Putamen (tissue), 1 donor: ENCODE measurements at places on chromosomes 1 and 21.

DNA sequence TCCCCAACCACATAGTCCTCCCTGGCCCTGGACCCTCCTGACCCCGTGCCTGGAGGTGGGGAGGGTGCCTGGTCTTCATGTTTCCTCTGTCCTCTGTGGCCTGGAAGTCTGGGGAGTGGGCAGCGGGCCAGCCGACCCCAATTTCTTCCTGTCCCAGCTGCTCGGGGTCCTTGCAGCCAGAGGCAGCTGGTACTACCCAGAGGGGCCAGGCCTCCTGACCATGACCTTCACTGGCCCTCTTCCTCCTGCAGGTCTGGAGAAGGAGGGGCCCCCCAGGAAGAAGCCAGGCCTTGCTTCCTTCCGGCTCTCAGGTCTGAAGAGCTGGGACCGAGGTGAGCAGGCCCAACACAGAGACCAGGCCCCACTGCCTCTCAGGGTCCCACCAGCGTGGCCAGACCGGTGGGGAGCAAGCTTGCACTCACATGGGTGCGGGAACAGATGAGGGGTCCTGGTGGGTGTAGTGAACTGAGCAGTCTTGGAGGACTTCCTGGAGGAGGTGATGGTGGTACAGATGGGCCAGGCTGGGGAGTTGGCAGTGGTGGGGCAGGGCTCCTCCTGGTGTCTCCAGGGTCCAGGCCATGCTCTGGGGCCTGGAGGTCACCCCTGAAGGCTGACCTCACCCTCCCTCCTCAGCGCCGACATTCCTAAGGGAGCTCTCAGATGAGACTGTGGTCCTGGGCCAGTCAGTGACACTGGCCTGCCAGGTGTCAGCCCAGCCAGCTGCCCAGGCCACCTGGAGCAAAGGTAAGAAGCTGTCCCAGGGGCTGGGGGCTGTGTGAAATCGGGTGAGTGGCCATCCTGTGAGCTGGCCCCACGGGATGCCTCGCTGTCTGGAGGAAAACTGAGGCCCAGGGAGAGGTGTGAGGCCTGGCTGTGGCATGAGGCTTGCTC lies 32.7 kb downstream of the TRIM11 start:
- DNase-seq: no peak

GRCh38 chr21:45792682-45793383 lies 149.3 kb downstream of the PCBP3 start:
- DNase-seq: no peak

- DNase-seq: no peak
These were observed 19.6 kb upstream of the DUSP10 start for GRCh38 chr1:221761354-221762002.

DNA sequence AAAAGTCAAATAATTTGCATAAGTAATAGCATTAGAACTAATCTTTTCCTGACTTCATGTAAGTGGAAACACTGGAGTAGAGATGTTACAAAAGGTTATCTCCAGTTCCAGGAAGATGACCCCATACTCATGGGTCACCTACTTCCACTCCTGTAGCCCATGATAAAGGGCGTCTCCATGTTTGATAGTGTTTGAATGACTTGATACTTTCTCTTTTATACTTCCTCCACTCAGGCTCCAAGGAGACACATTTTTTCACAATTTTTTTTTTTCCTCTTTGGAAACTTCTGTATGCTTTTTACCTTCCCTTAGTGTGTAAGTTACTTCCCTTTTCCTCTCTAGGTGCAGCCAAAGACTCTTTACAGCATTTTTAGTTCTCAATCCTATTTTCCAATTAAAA lies 382.1 kb upstream of the B3GALT2 start:
- DNase-seq: no peak
